ENCODE measurements at places on chromosomes 2 and 18. TPM values are rescaled to one million over a fixed set of nuclear protein-coding genes. Genes with fewer than 3 reads are reported as not detected.

DNA sequence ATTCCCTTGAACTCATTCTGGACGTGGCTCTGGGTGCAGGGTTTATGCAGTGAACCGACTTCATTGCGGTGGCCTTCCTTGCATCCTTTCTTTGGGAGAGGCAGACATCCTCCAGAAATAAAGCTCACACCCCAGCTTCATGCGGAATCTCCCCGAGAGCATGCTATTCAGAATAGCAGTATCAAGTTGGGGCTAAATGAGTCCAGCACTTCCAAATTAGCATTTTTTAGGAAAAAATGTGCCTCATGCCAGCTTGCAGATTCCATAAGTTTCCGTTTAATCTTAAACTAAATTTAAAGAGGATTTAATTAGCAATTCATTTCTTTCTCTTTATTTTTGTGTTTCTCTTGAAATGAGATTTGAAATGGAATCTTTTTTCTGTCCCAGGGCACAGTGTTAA lies 107.4 kb upstream of the HDAC4 start:
- H3K4me1 ChIP-seq: no peaks in the 10 kb centered on the region
- no peak overlapping the region for H3K27ac ChIP-seq
- no peaks in the 10 kb centered on the region for H3K36me3 ChIP-seq
- DNase-seq: no peak

Gene SULT1C2
- 0.17 TPM for total RNA-seq

Gene PLGLB2
- 450 TPM for total RNA-seq

GRCh38 chr2:11437602-11438001 lies 28.4 kb downstream of the E2F6 start:
- no peaks in the 10 kb centered on the region for H3K27me3 ChIP-seq
- no peak for DNase-seq
- no peaks in the 10 kb centered on the region for H3K4me1 ChIP-seq
- no peaks in the 10 kb centered on the region for H3K36me3 ChIP-seq

Gene RESP18
- not detected for total RNA-seq

- H3K36me3 ChIP-seq: peaks cover 5% of the 10 kb centered on the region
- H3K4me3 ChIP-seq: no peak overlapping the region
- DNase-seq: no peak
- H3K4me1 ChIP-seq: peaks cover 9% of the 10 kb centered on the region
Observed at GRCh38 chr2:219155054-219155644, 5.5 kb downstream of the NHEJ1 start.

DNA sequence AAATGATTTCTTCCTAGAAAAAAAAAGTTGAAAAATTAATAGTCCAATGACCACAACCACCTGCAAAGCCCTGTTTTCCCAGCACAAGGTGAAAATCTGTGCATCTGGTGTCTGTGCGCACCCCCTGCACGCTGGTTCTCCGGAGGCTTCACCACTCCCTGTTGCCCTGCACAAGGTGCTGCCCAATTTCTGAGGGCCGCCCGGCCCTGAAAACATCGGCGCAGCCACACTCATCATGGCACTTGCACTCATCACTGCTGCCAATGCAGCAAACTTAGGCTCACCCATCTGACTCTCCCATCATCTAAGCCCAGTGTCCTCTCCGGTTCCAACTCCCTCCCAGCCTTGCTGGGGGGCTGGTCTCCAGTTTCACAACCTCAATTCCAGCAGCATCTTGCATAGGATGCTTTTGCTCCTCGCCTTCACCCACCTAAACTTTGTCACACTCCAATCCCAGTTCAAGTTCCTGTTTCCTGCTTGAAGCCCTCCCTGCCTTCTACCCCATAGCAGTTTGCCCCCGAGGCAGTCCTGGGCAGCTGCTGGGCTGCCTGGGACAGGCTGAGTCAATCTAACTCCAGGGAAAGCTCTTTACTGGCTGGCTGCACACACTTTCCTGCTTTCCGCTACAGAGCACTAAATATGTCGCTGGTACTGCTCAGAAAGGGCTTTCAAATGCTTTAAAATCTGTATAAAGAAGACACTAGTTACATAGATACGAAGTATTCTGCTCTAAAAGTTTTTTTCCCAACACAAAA lies 522.5 kb upstream of the ID2 start:
- H3K36me3 ChIP-seq: no peaks in the 10 kb centered on the region
- no peak overlapping the region for H3K27ac ChIP-seq
- no peak for DNase-seq
- no peaks in the 10 kb centered on the region for H3K27me3 ChIP-seq

DNA sequence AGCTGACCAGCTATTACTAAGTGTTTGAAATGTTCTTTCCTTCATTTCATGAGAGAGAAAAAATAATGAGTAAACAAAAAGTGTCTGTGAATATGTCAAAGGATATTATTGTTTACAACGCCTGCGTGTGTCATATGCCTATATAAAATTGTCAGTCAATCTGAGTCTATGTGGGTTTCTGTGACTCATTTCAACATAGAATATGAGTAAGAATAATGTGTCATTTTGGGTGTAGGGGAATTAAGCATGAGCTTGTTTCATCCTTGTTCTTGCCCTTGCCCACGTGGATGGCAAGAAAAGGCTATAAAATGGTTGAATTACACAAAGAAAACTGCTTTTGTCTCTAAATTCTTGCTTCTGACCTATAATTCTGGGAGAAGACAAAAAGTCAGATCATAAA lies 466.0 kb downstream of the PTH2R start:
- DNase-seq: no peak
- no peaks in the 10 kb centered on the region for H3K27me3 ChIP-seq
- no peak overlapping the region for H3K4me3 ChIP-seq
- H3K27ac ChIP-seq: no peak overlapping the region
- no peaks in the 10 kb centered on the region for H3K4me1 ChIP-seq
- no peaks in the 10 kb centered on the region for H3K36me3 ChIP-seq

DNA sequence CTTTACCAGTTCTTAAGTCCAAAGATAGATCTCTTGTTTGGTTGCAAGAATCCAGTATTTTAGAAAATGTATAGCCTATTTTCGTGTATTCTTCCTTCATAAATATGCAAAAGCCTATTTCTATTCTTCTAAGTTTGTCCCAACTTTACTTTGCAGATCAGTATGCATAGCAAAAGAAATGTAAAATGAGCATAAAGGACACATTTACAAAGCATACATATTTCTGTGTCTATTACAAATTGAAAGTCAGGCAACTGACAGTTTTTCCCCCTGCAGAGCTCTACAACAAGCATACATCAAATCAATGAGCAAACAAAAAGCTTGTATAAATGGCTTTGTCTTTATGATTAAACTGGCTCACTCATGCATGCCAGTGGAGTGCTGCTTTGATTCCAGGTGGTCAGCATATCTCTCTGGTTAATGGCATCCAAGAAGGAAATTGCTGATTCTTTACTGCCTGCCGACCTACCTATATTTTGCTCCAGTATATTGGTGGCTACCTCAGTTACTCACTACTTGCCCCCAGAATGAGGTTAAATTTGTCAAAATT lies 10.0 kb upstream of the VPS54 start:
- no peak overlapping the region for H3K27ac ChIP-seq
- no peaks in the 10 kb centered on the region for H3K27me3 ChIP-seq
- DNase-seq: no peak
- peaks cover 12% of the 10 kb centered on the region for H3K4me1 ChIP-seq

- H3K27ac ChIP-seq: no peak overlapping the region
- no peaks in the 10 kb centered on the region for H3K27me3 ChIP-seq
- no peaks in the 10 kb centered on the region for H3K36me3 ChIP-seq
- H3K4me1 ChIP-seq: peaks cover 4% of the 10 kb centered on the region
Observed at GRCh38 chr2:232142049-232142448, 180.5 kb downstream of the DIS3L2 start.

Gene MPP4
- total RNA-seq: not detected

- no peak overlapping the region for H3K27ac ChIP-seq
- no peak overlapping the region for H3K4me3 ChIP-seq
Observed at GRCh38 chr2:207151048-207151447, 14.7 kb downstream of the KLF7 start.

Gene FAM110C
- 18.2 TPM for total RNA-seq

Measured in liver (tissue), 10 donors.